ENCODE measurements at places on chromosomes 1 and 21.

- DNase-seq = no peak
These were observed 7.9 kb downstream of the SLC2A7 start for GRCh38 chr1:9018333-9018732.

DNA sequence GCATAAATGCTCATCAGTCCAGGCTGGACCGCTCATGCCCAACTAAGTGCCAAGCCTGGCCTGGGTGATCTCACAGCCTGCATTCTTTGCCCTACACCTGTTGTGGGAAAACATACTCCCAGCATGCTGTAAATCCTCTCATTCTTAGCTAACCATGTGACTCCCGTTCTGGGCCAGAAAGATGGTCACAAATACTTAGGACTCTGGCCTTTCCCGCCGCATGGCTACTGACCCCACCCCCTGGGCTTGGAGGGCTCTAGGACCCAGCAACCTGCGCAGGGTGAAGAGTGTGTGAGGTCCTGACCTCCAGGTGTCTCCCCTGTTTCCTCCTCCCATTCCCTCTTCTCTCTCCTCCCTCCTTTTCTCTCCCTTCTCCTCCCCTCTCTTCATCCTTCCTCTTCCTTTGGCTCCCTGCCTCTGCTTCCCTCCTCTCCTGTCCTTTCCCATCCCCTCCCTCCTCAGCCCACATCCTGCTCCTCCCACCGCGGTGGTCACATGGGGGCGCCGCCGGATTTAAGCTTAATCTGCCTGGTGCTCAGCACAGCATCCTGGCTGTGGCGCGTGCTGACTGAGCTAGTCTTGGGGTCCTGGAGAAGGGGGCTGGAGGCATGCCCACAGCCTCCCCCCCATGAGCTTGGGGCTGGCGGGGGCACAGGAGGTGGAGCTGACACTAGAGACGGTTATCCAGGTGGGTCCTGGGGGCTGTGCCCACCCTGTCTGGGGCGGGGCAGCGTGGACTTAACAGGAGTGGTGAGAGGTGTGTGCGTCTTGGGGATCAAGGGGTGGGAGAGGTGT, at the start of gene CROCC:
Gene CROCC, plus strand, starts transcription at position 541 of the 795 bp plus-strand sequence. Its CDS starts 88 bp downstream, at position 629.
- peak; percentile 69 for DNase-seq

GRCh38 chr21:45479691-45480675, 62.3 kb downstream of the SLC19A1 start:
- DNase-seq = no peak

DNA sequence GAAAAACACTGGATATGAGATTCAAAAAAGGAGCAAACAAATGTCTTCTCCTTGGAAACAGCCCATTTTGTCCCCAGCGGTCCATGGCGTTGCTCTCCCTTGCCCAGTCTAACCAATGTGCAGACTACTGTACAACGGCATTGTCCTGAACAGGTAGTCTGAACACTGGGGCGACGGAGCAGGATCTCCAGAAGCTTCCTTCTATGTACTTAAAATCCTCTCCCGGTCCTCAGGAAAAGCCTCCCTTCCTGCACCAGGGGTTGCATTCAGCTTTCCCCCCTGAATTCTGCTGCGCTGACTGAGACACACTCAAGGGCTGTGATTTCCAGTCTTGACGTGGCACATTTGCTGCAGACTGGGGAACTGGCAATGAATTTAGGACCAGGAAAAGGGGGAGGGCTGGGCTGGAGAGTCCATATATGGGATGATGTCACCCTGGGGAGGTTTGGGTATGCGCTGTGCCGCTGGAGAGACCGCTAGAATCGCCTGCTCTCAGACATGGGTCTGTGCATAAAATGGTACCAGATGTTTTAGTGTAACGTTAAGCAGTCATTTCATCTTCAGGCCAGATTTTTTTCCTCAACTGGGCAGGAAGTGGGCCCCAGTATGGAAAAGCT, 275.9 kb upstream of the C1orf105 start:
- no peak for DNase-seq

DNA sequence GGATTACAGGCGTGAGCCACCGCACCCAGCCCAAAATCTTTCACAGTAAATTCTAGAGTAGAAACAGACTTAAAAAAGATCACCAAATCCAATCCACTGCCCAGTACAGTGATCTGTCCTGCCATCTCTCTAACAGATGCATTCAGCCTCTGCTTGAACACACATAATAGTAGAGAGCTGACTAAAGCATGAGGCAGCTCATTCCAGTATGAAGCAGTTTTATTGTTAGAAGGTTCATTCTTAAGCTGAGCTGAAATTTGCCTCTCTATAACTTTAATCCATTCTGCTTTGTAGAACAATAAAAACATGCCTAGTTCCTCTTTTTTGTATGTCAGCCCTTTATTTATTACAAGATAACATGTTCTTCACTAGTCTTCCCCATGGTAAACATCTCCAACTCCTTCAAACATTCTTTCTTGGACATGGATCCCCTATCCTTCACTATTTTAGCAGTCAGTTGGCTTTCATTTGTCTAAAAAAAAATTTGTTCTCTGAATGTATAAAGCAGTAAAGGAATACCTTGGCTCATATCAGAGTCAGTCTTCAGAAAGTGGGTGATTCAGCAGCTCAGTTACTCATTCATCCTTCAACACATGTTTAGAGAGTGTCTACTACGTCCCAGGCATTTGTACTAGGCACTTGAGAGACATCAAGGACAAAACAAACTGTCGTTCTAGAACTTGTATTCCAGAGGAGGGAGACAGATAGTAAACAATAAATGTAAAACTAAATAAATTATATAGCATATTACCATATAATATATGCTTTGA, 10.7 kb upstream of the PTBP2 start:
- DNase-seq = no peak

DNA sequence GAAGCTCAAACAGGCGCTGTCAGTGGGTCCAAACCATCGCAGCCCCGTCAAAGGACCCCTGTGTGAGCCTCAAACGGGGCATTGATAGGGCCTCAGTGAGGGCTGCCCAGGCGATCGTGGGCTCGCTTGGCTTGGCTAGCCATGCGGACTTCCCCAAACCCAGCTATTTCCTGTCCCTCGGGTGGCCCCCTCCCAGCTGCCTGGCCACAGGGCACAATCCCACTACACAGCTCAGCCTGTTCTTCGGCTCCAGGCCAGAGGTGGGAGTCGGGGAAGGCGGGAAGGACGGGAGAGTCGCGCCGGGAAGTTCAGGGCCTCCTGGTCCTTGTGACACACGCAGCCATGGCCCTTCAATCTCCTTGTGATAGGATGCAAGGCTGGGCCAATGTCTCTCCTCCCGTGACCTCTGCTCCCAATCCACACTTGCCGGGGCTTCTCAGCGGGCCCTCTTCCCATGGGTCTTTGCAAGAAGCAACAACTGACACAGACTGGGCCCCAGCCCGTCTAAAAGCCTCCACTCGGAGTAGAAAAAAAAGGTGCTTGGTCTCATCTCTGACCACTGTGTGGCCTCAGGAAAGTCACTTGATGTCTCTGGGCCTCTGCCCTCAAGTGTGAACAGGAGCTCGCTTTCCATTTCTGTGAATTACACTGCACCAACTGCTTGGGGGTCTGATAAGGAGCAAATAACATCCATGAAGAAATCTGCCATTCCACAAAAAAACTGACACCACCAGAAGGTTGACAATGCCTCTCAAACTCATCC, 7.1 kb upstream of the MATN1 start:
- no peak for DNase-seq
